Aorta (tissue), 5 donors: ENCODE measurements at places on chromosomes 13 and 19. TPM values are rescaled to one million over a fixed set of nuclear protein-coding genes. Genes with fewer than 3 reads are reported as not detected.

Gene LRG1
- total RNA-seq, result 2.8 TPM

Gene CYSLTR2
- 1.1 TPM for total RNA-seq

Gene LGALS4
- total RNA-seq, result 2.9 TPM

Gene PBX4
- 0.65 TPM for total RNA-seq

Gene IGFL2
- not detected for total RNA-seq

Gene ALG11
- 29.9 TPM for total RNA-seq

Gene ZNF682
- total RNA-seq, result 4.2 TPM

Gene SIX5
- total RNA-seq, result 27.3 TPM
